ENCODE measurements at places on chromosomes 4 and X. TPM values are rescaled to one million over a fixed set of nuclear protein-coding genes. Genes with fewer than 3 reads are reported as not detected.

Gene PNMA3
- 0.66 TPM for total RNA-seq

Gene TLR2
- total RNA-seq: 0.58 TPM

Gene DBET
- not detected for total RNA-seq

Gene RASGEF1B
- under 0.01 TPM for total RNA-seq

Gene MAOB
- 7.7 TPM for total RNA-seq

Gene CAPN6
- not detected for total RNA-seq

Gene SULT1E1
- total RNA-seq: not detected

Gene TCEAL5
- total RNA-seq: not detected

Gene PTPN13
- 68.5 TPM for total RNA-seq

Gene C4orf17
- total RNA-seq: not detected

Gene SCRG1
- 0.29 TPM for total RNA-seq

Gene FRMD7
- total RNA-seq: not detected

Gene SLC26A1
- 0.33 TPM for total RNA-seq

Gene SPATA4
- total RNA-seq: 0.15 TPM

Gene INTU
- 6.3 TPM for total RNA-seq

Gene TCP11X2
- not detected for total RNA-seq

Gene RPA4
- total RNA-seq: 0.66 TPM

Gene MED28
- 10.9 TPM for total RNA-seq

Gene SMIM10
- total RNA-seq: 6.4 TPM

Gene JADE3
- total RNA-seq: 4.4 TPM

Gene AR
- 16.0 TPM for total RNA-seq

Gene CLDN2
- not detected for total RNA-seq

Gene SULT1B1
- under 0.01 TPM for total RNA-seq

Gene SYTL5
- 2.8 TPM for total RNA-seq

Gene ZFYVE28
- total RNA-seq: 23.3 TPM

Gene ZNF157
- under 0.01 TPM for total RNA-seq

Gene SSX4B
- total RNA-seq: not detected

Gene LRIT3
- total RNA-seq: 0.15 TPM

Gene SPANXC
- not detected for total RNA-seq

Gene ANOS1
- total RNA-seq: not detected

Gene CCSER1
- total RNA-seq: not detected

Gene CFAP99
- total RNA-seq: not detected

Gene MAGEA8
- not detected for total RNA-seq

Gene NLGN4X
- total RNA-seq: under 0.01 TPM

Gene SYP
- total RNA-seq: 0.87 TPM

Gene PCDH19
- under 0.01 TPM for total RNA-seq

Gene KLF8
- total RNA-seq: 2.8 TPM

Gene HERC5
- total RNA-seq: 6.0 TPM

Gene ENPEP
- 0.33 TPM for total RNA-seq

Gene SSX2B
- not detected for total RNA-seq

Gene MND1
- total RNA-seq: 2.2 TPM

Gene NXF2B
- total RNA-seq: not detected

Gene FABP2
- not detected for total RNA-seq

Gene ART3
- not detected for total RNA-seq

Gene IL21
- total RNA-seq: not detected

Gene FHIP1A
- 0.29 TPM for total RNA-seq

Gene FGA
- total RNA-seq: not detected

Gene HDX
- total RNA-seq: 5.1 TPM

Gene GDPD2
- not detected for total RNA-seq

Gene PCYT1B
- total RNA-seq: 0.15 TPM

Gene FAM47B
- not detected for total RNA-seq

Data from smooth muscle cell of trachea (primary cell).